ENCODE measurements at places on chromosomes 7 and 10.

DNA sequence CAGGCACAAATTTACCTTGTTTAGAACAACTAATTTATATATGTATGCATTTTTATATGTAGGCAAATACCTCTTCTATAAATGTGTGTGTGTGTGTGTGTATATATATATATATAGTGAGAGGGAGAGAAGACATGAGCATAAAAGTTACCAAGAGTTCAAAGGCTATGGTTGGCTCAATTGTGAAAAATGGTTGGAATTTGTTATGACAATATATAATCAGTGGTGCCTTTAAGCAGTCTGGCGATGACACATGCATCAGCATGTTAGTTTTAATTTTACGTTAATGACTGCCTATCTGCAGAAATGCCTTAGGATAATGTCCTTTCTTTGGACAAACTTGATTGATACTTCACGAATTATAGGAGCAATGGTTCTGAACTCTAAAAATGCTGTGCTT lies 980.8 kb upstream of the LRRTM3 start:
- no peak for DNase-seq

DNA sequence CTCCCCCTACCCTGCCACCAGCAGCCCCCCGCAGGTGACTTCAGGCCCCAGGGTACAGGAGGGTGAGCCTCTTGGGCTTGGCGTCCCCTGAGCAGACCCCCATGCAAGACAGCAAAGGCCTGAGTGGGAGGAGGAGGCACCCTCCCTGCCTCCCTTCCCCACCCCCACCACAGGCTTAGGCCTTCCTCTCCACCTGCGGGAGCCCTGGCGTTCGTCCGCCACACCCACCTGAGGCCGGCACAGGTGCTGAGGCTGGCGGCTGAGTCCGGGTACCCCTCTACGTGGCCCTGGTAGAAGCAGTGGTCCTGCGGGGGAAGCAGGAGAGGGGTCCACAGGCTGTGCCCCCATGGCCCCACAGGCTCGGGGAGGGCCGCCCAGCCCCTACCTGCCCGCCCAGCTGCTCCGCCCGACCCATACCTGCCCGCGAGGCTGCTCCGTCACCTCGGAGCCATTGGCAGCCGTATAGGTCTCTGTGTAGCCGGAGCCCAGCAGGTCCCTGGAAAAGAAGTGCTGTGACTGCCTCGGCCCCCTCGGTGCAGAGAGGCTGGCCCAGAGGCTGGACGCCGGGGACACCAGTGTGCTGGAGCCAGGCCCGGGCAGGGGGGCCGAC lies 3.0 kb downstream of the ADAM8 start:
- DNase-seq: no peak

- no peak for DNase-seq
Observed at GRCh38 chr10:123568751-123569150, 97.4 kb upstream of the GPR26 start.

GRCh38 chr7:91554883-91555282 lies 290.6 kb downstream of the FZD1 start:
- no peak for DNase-seq

- peak; percentile 12 for DNase-seq
Observed at GRCh38 chr10:7787150-7787856, 490 bp downstream of the KIN start.

- no peak for DNase-seq
Observed at GRCh38 chr10:48885376-48885775, 54.3 kb downstream of the LRRC18 start.

DNA sequence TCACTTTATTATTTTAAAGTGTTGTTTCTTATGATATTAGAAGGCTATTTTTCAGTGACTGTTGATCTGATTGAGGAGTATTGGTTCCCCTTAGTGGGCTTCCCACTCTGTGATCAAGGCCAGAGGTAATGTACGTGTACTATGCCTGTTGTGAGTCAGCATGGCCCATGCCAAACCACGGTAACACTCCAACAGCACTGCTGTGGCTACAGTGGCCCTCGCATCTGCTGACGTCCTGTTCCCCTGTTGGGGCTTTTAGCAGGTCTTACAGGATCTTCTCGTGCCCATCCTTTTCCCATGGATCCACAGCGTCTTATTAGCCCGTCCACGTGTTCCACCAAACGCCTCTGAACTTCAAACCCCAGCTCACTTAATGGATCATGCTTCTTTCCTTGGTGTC lies 964.6 kb upstream of the CELF2 start:
- DNase-seq: no peak

DNA sequence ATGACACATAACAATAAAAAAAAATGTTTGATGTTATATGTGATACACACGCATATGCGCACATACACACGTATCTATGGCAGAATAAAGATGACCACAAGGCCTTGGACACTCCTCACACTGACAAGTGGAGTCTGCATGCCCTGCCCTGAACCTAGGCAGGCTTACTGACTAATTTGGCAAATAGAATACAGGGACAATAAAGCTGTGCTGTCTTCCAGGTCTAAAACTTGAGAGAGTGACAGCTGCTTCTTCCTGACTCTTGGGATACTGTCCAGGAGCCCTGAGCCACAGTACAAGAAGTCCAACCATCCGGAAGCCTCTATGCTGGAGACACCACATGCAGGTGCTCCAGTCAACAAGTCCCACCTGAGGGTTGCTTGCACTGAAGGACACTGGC lies 20.3 kb downstream of the PARD3 start:
- no peak for DNase-seq

GRCh38 chr7:99404977-99405320 lies 3.4 kb downstream of the PDAP1 start:
- DNase-seq: no peak

GRCh38 chr7:154853063-154853726 lies 149.7 kb downstream of the PAXIP1 start:
- no peak for DNase-seq

DNA sequence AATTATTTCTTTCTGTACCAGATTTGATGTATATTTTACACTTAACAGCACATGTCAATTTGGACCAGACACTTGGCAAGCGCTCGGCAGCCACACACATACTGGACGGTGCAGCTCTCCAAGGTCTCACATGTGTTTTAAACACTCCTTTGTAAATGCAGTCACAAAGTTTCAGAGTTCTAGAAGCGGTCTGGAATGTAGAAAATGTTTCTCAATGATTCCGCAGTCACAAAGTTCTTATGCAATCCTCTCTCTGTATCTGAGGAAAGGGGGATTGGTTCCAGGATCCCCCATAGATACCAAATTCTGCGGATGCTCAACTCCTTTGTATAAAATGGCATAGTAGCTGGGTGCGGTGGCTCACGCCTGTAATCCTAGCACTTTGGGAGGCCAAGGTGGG lies 253.0 kb upstream of the GRB10 start:
- DNase-seq: no peak

DNA sequence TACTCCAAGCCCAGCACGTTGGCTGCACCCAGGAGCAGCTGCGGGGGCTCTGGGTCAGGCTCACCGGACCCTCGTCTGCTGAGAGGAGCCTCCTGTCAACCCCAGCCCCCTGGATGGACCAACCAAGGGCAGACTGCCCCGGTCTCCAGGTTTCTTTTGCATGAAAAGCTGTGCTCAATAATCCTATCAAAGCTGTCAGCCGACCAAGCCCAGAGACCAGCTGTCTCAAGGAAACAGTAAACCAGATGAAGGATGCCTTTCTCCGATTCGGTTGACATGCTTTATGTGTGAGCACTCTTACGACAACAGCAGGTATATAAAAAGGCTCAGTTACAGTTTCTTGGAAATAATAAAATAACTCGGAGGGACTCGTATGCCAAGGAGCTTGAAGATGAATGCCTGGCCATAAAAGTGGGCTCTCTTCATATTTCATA lies 71.6 kb upstream of the BAIAP2L1 start:
- no peak for DNase-seq

- DNase-seq: peak; percentile 40
Observed at GRCh38 chr7:66739477-66739876, 1.1 kb upstream of the RABGEF1 start.

- DNase-seq: no peak
Observed at GRCh38 chr7:17070231-17070708, 188.5 kb upstream of the AGR3 start.

- no peak for DNase-seq
Observed at GRCh38 chr10:92547676-92548075, 26.2 kb downstream of the IDE start.

DNA sequence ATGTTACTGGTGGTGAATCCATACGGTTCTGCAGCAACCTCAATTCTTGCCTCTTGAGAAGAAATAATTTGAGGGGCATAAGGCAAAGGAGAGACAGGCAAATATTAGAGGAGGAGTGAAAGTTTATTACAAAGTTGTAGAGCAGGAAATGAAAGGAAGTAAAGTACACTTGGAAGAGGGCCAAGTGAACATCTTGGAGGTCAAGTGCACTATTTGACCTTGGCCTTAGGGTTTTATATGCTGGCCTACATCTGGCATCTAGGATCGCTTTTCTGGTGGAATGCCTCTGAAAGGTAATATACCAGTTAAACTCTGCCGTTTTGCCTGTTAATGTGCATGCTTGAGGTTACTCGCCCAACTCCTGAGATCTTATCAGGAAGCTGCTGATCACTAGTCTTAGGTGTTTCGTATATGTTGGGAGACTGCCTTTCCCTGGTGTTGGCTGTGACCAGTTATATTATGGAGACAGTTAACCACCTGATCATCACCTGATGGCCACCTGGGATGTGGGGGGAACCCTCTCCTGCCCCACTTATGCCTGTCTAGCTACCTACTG lies 66.1 kb upstream of the CYP2C18 start:
- DNase-seq: no peak

- DNase-seq: peak; percentile 75
Observed at GRCh38 chr10:80485946-80486764, 32.0 kb downstream of the TSPAN14 start.

Data from suppressor macrophage (primary cell).